ENCODE measurements at places on chromosomes 2 and 18. TPM values are rescaled to one million over a fixed set of nuclear protein-coding genes. Genes with fewer than 3 reads are reported as not detected.
A peak's percentile ranks its signal among the peaks of the same experiment; 100 is the strongest.

Gene PTPRN
- 6.3 TPM for total RNA-seq

Gene GDF7
- 0.04 TPM for total RNA-seq

Gene TNFRSF11A
- 7.8 TPM for total RNA-seq

Gene SNTG2
- total RNA-seq: 12.7 TPM

Gene SLC19A3
- total RNA-seq: 2.3 TPM

Gene IL36RN
- not detected for total RNA-seq

Gene RNF125
- total RNA-seq: 9.4 TPM

DNA sequence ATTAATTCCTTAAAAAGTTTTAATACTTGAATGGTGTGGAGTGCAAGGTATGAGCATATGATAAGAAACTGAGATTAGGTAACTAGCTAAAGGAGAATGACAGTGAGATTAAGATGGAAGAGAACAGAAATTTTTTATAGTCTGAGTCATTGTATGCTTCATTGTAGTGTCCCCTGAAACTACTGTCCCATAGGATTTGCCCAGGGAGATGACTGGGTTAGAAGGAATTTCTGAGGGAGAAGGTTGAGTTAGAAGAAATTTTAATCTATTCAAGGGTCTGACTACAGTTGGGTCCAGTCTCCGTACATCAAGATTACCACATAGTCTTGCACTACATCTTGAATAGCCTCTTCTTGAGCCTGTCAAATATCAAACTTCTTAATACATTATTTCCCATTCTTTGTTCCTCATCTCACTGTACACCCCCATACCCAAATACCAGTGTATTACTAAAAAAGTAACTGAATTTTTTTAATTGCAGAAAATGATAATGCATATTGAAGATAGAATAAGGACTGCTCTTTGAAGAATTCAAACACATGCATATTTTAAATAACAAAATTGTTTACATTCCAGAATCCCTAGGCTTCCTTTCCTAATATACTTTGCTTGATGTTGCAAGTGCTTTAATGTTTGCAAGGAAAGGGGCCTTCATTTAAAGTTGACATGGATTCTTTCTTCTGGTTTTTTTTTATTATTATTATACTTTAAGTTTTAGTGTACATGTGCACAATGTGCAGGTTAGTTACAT, 314.3 kb upstream of the COL3A1 start:
- no peak for DNase-seq

- no peak for DNase-seq
Measured at GRCh38 chr2:60529136-60529784, 24.2 kb downstream of the BCL11A start.

GRCh38 chr18:65706646-65707045, 44.2 kb upstream of the CDH7 start:
- DNase-seq: peak; percentile 32

DNA sequence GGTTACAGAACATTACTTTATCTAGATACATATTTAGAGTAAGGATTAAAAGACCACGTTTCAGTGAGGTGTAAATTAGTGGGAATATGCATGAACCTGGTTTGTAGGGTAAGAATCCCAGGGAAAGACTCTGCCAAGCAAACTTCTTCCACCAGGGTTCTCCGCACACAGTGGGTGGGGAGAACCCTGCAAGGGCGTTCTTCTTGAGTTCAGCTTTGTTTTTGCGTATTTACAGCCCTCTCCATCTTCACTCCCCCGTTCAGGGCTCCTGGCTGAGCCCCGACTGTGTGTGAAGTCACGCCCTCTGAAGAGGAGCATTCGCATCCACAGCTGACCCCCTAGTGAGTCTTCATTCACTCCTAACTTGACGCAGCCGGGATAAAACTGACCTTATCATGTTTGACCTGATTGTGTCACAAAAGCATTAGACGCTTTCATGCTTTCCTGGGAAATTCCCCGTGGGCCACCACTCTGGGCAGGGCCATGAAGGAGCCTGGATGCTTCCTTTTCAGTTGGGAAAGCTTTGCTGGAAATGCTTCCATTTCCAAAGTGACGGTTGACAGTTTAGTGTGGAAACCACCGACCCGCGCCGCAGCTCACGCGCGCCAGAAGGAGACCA, 1.0 kb downstream of the ALKAL2 start:
- peak; percentile 40 for DNase-seq

DNA sequence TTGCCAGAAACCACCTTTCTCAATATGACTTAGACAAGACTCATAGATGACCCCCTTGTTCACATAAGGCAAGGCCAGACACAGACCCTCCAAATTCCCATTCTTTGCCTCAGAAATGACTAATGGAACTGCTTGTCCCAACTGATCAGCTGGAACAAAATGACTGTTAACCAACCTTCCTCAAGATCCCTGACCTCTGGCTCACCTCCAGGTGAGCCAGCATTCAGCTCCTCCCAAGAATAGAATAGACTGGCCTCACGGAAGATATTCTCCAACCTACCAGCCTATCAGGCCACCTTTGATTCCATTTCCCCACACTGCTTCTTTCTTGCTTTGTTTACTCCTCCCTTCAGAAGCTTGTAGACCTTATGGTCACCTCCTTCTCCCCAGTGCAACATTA, 195.7 kb upstream of the VWC2L start:
- no peak for DNase-seq

GRCh38 chr18:46754661-46755292, 2.1 kb downstream of the ST8SIA5 start:
- peak; percentile 65 for DNase-seq

DNA sequence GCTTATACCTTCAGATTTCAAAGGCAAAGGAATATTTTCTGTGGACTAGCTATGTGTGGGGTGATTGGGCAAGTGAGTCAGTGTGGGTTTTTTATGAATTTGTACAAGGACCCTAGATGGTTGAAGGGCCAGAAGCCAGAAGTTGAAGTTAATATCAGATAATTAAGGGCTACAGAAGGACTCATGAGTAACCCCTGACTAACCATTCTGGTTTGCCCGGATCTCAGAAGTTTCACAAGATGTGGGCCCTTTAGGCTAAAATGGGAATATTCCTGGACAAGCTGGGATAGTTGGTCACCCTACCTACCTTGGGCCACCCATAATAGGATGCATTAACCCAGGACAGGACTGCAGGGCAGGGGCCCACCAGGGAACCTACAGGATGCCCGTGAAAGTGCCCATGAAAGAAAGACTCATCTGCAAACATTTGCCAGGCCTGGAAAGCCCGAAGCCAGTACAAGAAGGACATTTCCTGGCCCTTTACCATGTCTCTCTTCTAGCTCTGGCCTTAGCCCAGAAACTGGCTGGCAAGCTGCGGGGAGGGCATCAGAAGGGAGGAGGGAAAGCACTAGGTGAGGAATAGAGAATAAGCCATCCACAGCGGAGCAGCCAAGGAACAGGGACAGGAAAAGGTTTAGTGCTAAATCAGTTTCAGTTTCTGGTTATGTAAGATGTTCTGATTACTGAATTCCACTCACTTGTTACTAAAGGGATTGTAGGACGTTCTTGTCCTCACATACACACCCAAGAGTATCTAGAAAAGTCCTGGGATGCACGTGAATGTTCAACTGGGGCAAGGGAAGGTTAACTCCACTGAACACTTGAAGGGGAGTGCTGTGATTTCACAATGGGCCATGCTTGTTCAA, 33.6 kb downstream of the GCG start:
- DNase-seq: no peak

- no peak for DNase-seq
Measured at GRCh38 chr18:40980171-40980570, 974.9 kb upstream of the PIK3C3 start.

DNA sequence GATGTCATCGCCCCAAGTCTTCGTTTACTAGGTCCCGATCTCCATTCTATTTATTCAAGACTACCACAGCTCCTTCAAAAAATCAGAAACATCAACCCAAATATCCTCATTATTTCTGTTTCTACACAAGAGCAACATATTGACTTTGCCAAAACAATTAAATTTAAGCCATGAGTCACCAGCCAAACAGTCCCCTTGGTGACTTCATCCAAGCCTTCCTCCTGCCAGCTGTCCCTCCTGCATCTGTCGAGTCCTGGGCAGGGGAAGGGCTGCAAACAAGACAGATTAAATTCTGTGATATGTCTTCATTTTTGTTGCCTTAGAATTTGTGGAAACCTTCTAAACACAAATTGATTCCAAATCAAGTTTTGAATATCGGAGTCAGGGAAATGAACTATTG, 110.3 kb downstream of the SP3 start:
- DNase-seq: no peak

GRCh38 chr2:192035731-192036442, 158.8 kb downstream of the TMEFF2 start:
- no peak for DNase-seq

- no peak for DNase-seq
Measured at GRCh38 chr2:15613736-15614429, 22.2 kb downstream of the DDX1 start.

DNA sequence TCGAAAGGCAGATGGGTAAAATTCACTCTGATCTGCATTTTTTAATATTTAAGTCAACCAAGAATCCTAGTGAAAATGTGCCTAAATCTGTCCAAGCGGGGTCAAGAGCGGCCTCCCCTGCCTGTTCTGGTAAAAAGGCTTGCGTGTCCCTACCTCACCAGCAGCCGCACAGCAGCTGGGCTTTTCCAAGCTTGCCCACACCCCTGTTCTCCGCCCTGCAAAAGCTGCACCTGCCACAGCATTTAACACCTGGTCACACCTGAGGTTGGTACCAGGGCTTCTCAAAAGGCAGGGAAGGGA, 25.8 kb upstream of the TMEM182 start:
- peak; percentile 39 for DNase-seq

DNA sequence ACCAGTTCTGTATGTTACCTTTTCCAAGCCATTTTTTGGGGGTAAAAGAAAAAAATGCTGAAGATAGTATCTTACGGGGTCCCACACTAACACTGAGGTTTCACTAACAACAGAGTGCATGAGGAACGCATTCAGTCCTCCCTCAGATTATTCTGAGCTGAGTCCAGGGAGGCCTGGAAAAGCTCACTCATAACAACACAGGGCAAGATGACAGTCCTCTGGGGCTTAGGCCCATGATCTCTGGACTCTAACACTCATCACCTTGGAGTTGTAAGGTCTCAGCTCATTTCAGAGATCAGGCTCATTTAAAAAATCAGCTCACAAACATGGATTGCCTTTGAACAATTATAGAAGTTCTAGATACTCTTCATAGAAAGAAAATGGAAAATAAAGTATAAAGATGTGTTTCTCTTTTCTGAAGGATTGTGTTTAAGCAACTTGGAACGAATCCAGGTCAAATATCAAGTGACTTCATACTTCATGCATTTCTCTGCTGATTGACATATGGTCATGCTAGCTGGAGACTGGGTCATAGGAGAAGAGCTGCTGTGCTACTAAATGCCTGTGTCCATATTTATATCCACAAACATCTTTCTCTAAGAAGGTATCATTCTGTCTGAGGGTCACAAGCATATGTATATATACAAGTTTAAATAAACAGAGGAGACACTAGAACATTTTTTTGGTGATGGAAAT, 265.8 kb downstream of the ALK start:
- DNase-seq: no peak

GRCh38 chr2:63059793-63060471, 9.3 kb downstream of the OTX1 start:
- peak; percentile 50 for DNase-seq

- no peak for DNase-seq
Measured at GRCh38 chr2:151269798-151270568, 8.3 kb upstream of the RBM43 start.

Data from H9 (cell line).